ENCODE measurements at places on chromosomes 5 and 9. TPM values are rescaled to one million over a fixed set of nuclear protein-coding genes. Genes with fewer than 3 reads are reported as not detected.

DNA sequence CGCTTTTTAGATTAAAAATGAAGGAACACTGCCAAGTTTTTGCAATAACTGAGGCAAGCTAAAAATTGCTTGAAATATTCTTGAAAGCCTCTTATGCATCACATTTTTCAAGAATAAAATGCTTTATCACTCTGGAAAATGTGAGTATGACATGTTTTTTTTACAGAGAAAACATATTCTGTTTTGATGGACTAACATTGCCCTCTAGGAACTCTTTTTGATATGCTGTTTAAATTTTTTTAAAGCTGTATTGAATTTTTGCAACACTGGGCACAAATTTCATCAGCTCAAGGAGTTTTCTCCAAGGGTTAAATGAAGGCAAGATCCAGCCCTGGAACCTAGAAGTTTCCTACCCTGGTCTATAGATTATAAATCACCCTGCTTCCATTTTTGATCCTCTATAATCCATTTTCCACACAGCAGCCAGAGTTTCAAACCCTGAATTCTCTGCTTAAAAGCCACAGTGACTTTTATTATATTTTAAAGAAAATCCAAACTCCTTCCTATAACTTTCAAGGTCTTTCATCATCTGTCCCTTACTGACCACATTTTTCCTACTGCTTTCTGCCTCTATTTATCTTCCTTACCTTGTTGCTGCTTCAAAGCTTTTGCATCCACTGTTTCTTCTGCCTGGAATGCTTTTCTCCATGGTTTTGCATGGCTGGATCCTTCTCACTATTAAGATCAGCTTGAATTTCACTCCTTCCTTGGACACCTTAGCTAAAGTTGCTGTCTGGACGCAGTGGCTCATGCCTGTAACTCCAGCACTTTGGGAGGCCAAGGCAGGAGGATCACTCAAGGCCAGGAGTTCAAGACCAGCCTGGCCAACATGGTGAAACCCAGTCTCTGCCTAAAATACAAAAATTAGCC is 60.9 kb downstream of the IL31RA start:
- DNase-seq: no peak

DNA sequence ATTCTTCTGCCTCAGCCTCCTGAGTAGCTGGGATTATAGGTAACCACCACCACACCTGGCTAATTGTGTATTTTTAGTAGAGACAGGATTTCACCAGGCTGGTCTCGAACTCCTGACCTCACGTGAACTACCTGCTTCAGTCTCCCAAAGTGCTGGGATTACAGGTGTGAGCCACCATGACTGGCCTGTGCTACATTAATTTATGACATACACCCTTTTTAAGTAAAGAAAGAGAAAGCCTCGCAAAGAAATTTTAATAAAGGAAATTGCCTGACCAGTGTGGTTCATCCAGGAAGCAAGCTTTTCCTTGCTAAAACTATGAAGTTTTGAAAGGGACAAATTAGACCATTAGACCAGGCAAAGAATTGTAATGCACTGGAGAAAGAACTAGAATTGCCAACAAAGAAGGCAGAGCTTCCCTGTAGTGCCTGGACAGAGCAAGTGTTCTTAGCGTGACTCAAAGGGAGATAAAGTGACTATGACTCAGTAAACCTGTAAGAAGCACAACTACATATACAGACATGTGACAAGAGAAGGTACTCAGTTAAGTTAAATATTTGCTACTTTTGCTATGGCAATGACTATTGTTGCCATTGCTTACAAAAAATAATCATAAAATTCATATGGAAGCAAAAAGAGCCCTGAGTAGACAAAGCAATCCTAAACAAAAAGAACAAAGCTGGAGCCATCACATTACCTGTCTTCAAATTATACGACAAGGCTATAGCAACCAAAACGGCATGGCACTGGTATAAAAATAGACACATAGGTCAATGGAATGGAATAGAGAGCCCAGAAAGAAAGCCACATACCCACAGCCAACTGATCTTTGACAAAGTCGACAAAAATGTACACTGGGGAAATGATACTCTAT is 54.6 kb downstream of the FYB1 start:
- no peak for DNase-seq

GRCh38 chr5:39518516-39518915 is 93.7 kb upstream of the DAB2 start:
- DNase-seq: peak; percentile 64

DNA sequence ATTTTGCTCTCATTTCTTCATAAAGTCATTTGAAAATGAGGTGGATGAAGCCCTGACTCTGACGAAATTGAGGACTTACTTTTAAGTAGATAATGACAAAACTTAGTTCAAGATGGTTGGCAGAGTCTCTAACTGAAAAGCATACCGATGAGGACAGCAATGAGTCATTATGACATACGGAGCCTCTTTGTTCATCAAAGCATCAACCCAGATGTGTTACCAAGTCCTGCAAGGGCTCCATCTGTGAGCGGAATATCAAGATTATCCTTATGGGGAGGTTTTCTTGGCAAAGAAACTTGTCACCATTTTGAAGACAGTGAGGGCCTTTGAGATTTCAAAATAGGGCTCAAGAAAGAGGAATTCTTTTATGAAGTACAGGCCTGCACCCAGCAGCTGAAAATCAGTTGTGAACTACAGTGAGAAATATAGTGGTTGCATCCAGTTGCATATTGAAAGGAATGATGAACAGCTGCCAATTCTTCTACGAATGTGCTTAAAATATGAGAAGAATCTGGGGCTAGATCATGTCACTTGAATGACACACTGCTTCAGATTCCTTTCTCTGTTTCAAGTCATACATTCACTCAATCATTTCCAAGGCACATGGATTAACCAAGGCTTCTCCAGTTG is 86.6 kb upstream of the SLC24A2 start:
- DNase-seq: no peak

ZNG1A gene
- 53.5 TPM for polyA plus RNA-seq

ARID3C gene
- polyA plus RNA-seq: not detected

DNA sequence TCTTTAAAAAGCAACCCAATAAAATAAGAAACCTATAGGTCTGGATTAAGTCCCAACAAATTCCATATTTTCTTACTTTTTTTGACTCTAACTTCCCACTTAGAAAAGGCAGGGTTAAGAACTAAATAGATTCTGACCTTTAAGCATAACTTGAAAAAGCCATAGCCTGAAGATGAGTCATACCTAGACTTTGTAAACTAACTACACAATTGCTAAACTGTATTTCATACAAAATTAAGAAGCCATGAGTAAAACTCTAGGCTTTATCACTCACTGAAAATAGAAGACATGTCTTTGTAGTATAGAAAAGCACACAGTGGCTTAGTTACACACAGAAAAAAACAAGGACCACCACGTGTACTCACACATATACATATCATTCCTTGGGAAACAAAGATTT is 51.5 kb downstream of the MLLT3 start:
- no peak for DNase-seq

GRCh38 chr9:126682928-126683697 is 69.4 kb downstream of the LMX1B start:
- DNase-seq: no peak

DNA sequence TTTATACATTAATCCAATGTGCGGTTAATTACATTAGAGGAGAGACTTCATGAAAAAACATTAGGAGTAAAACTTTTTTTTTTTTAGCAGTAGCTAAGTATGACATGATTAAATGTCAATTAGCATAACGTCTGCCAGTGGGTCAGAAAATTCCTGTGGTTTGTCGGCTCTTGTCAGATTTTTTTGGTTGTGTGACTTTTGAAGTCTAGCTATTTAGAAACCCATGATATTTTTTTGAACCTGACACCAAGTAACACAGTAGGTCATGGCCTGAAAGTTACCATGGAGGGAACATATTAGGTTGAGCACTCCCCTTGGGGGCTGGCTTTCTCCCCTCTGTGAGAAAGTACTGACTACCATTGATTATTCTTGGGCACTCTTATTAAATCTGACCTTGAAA is 84.8 kb upstream of the ALDH1A1 start:
- DNase-seq: no peak

DNA sequence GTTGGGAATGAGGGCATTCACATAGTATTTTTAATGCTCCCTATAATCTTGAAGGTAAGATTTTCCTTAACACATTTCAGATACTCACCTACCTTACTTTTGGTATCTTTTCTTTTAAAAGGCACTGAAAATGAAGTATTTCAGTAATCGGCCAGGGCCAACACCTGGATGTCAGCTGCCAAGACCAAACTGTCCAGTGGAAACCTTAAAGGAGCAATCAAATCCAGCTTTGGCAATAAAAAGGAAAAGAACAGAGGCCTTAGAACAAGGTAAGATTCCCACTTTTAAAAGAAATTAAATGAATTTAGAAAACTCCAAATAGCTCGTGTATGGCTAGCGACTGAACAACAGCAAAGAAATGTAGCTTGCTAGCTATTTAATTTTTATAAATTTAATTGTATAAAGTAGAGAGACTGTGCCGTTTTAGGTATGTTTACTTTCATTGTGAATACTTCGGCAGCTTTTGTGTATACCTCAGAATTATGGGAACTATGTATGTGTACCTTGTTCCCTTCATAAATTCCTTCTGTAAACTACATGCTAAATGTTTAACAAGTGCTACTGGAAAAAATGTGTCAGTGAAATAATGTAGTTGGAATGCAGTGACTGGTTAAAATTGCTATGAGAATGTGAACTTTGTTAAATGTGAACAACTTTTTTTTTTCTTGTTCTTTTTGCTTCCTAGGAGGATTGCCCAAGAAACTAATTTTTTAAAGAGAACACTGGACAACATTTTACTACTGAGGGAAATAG is 41.9 kb downstream of the CDK7 start:
- DNase-seq: no peak

C9orf43 gene
- 0.32 TPM for polyA plus RNA-seq

WDR31 gene
- polyA plus RNA-seq: 3.8 TPM

PCDHB16 gene
- polyA plus RNA-seq: 4.2 TPM

DNA sequence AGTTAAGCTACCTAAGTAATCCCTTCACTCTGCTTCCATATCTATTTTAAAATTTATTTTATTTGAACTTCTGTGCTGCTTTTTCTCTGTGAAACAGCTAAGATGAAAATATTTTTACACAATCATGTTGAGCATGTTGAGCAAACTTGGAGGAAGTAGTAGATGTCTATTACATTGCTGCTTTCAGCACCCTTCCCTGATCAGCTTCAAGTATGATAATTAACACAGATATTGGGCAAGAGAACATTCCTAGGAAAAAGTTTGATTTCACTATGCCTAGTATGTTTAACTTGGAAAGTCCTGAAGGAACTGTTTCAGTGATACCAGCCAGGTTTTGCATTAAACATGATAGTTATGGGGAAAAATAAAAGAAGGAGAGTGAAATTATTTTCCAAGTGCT is 283.6 kb downstream of the ELAVL2 start:
- DNase-seq: no peak

PCDHB7 gene
- 1.8 TPM for polyA plus RNA-seq

REEP2 gene
- 35.2 TPM for polyA plus RNA-seq

AJM1 gene
- not detected for polyA plus RNA-seq

DNA sequence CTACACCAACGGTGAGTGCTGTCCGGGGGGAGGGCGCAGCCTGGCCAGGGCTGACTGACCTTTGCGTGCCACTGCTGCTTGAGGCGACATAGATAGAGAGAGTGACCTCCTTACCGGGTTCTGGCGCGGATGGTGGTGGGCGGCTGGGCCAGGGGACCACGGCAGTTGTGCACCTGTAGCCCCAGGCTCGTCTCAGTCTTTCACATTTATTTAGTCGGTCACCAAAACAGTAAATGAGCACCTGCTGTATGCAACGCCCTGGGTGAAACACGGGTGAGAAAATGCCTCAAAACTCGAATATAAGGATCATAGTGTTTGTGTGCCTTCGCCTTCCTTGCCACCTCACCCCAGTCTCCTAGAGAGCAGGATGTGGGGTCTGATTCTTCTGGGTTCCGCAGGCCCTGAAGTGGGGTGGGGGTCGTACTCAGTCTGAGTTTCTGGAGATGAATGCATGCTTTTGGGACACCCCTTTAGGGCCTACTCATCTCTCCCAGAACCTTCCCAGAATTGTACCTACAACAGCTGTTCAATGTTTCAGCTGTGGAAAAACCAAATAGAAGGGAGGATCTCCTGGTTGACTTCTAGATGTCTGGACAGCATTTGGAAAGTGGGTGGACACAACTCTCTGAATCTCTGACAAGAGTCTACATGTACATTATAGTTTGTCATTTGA is 714 bp downstream of the SEC24A start:
- peak; percentile 18 for DNase-seq

FAM153A gene
- polyA plus RNA-seq: not detected

SMIM33 gene
- polyA plus RNA-seq: not detected

SLC4A9 gene
- 0.11 TPM for polyA plus RNA-seq

GRCh38 chr9:114275246-114276004 is 47.5 kb upstream of the ORM1 start:
- DNase-seq: no peak

GRCh38 chr5:150326707-150327106 is 24.0 kb upstream of the ARSI start:
- DNase-seq: no peak

GRCh38 chr5:124546643-124547042 is 199.8 kb downstream of the ZNF608 start:
- DNase-seq: no peak

- no peak for DNase-seq
Measured at GRCh38 chr9:138078846-138079245, 201.3 kb downstream of the CACNA1B start.

- no peak for DNase-seq
Measured at GRCh38 chr5:50967009-50967562, 300.6 kb downstream of the PARP8 start.

- DNase-seq: no peak
Measured at GRCh38 chr9:22976454-22976853, 529.8 kb downstream of the DMRTA1 start.

CDKN2B gene
- 17.1 TPM for polyA plus RNA-seq

TSLP gene
- 0.57 TPM for polyA plus RNA-seq

PRLR gene
- polyA plus RNA-seq: 0.54 TPM

- DNase-seq: no peak
Measured at GRCh38 chr5:78706381-78706780, 57.8 kb upstream of the LHFPL2 start.

- no peak for DNase-seq
Measured at GRCh38 chr9:105993921-105994715, 299.8 kb downstream of the TMEM38B start.

GRCh38 chr9:21510806-21511205 is 28.7 kb upstream of the IFNE start:
- DNase-seq: no peak

GRCh38 chr9:85469041-85469440 is 272.7 kb downstream of the AGTPBP1 start:
- no peak for DNase-seq

DNA sequence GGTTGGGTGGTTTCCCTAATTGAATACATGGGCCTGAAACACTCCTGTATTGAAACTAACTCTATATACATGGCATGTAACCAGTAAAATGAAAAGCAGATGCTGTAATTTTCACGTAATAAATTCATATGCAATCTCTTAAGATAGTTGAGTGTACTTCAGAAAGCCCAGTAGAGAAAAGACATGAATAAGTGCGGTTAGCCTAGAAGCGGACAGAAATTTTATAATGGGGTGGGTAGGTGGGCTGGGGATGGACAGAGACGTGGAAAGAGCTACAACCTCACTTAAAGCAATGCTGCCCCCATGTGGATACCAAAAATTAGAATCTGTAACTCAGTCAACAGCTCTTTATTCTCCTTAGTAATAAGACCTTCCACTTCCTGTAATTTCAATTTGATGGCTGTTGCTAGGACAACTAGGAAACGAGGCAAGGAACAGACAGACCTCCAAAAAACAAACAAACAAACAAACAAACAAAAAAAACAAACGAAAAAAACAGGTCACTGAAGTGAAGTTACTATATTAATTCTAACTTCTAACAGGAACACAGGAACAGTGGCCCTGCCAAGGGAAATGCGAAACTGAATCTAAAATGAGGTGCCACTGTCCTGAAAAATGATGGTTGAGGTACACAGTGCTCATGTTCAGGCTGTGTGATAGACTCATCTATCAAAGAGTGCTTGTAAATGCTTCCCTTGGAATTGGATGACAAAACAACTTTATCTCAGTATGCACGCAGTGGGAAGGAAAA is 103.4 kb upstream of the GNA14 start:
- peak; percentile 76 for DNase-seq
